ENCODE measurements at places on chromosomes 3 and 15. TPM values are rescaled to one million over a fixed set of nuclear protein-coding genes. Genes with fewer than 3 reads are reported as not detected.

CFAP100 gene
- polyA plus RNA-seq, result not detected

DNA sequence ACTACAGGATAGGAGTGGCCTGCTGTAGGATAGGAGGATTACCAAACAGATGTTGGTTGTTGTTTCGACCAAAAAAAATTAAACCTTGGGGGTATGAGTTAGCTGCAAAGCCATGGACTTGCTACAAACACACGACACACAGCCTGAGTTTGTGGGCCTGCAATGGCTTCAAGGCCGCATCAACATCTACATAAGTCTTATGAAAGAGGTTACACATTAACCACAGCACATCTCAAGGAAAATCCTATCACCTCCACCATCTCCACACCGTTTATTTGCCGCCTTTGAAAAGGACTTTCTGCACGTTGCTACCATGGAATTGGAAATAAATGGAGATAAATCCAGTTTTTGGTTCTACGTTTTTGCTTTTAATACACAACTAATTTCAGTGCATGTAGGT, 23.0 kb downstream of the LRIG1 start:
- no peaks in the 10 kb centered on the region for H3K27me3 ChIP-seq
- DNase-seq, result no peak
- no peak overlapping the region for H3K4me3 ChIP-seq
- no peak overlapping the region for H3K27ac ChIP-seq
- no peaks in the 10 kb centered on the region for H3K36me3 ChIP-seq
- H3K4me1 ChIP-seq, result peaks cover 98% of the 10 kb centered on the region

DNA sequence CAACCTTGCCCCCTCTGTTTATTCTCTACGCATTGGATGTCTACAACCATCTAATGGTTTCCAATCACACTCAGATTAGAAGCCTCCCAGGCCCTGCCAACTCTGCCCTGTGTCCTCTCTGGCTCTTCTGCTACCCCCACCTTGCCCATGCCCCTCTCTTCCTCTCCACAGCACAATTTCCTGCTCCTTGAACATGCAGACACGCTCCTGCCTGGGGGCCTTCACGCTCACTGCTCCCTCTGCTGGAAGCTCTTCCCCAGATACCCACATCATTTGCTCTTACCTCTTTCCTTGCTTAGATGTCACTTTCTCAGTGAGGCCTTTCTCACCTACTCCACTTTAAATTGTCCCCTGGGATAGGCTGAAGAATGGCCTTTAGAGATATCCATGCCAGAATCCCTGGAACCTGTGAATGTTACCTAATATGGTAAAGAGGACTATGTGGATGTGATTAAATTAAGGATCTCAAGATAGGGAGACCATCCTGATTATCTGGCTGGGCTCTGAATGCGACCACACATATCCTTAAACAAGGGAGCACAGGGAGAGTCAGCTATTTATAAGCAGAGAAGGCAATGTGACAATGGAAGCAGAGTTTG, 9.9 kb downstream of the KY start:
- no peaks in the 10 kb centered on the region for H3K4me1 ChIP-seq
- H3K36me3 ChIP-seq, result no peaks in the 10 kb centered on the region
- H3K27ac ChIP-seq, result no peak overlapping the region
- no peak overlapping the region for H3K4me3 ChIP-seq
- H3K27me3 ChIP-seq, result no peaks in the 10 kb centered on the region
- no peak for DNase-seq

GRCh38 chr3:10253731-10254130, 5.5 kb downstream of the TATDN2 start:
- H3K36me3 ChIP-seq, result peaks cover 21% of the 10 kb centered on the region
- no peak for DNase-seq
- H3K27me3 ChIP-seq, result no peaks in the 10 kb centered on the region

GRCh38 chr3:13712682-13713180, 163.8 kb downstream of the FBLN2 start:
- H3K27me3 ChIP-seq, result no peaks in the 10 kb centered on the region
- no peaks in the 10 kb centered on the region for H3K36me3 ChIP-seq
- H3K27ac ChIP-seq, result no peak overlapping the region

DNA sequence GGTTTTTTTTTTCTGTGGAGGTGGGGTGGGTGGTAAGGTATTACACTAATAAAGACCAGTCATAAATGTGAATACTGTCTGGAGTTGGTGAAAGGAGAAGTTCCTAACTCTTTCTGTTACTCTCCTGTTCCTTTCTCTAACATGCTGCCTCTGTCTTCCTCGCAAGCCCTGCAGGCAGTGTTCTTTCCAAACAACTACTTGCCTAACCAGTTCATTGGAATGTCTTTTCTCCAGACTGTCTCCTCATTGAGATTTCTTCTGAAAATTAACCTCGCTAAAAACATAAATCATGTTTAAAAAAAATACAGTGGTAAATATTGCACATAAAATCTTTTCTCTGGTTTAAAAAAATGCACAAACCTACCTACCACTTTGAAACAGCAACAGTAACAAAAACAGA, 135.2 kb downstream of the TP63 start:
- H3K27ac ChIP-seq, result no peak overlapping the region
- H3K27me3 ChIP-seq, result no peaks in the 10 kb centered on the region
- no peak for DNase-seq
- no peaks in the 10 kb centered on the region for H3K4me1 ChIP-seq
- no peak overlapping the region for H3K4me3 ChIP-seq
- H3K36me3 ChIP-seq, result no peaks in the 10 kb centered on the region

KY gene
- polyA plus RNA-seq, result not detected

DNA sequence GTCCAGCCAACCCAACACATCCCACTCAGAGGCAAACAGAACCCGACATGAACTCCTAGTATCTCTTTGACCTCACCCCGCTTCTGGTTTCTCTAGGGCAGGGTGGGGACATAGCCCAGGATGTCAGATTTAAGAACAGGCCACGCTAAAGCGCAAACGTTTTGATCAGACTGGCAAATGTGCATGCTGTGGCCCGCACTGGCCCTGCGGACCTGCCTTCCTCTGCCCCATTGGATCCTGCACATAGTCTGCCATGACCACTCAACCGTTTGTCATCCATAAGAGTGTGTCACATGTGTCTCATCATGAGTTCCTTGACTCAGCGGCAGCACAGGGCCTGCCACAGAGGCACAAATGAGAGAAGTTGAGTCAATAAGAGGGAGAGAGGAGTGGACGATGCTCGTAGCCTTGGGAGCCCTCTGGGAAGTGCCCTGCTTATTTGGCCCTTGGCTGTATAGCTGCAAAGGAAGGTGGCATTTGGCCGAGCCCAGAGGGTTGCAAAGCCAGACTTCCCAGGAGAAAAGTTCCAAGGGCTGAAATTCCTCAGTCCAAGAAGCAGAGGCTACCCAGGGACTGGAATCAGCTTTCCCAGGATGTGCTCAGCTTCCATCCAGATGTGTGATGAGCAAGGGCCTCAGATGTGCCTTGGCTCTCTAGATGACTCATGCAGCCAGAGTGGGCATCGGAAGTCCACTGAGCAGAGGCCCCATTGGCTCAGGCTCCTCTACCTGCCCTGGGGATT, 55.5 kb upstream of the SLCO2A1 start:
- H3K36me3 ChIP-seq, result no peaks in the 10 kb centered on the region
- H3K27me3 ChIP-seq, result no peaks in the 10 kb centered on the region
- no peak overlapping the region for H3K4me3 ChIP-seq
- DNase-seq, result no peak
- no peaks in the 10 kb centered on the region for H3K4me1 ChIP-seq

DNAH12 gene
- not detected for polyA plus RNA-seq

FEZF2 gene
- polyA plus RNA-seq, result not detected

GRCh38 chr3:150495563-150496168, 50.6 kb downstream of the SERP1 start:
- no peaks in the 10 kb centered on the region for H3K4me1 ChIP-seq
- no peaks in the 10 kb centered on the region for H3K27me3 ChIP-seq
- H3K36me3 ChIP-seq, result no peaks in the 10 kb centered on the region
- peak; percentile 44 for DNase-seq
- no peak overlapping the region for H3K4me3 ChIP-seq
- H3K27ac ChIP-seq, result no peak overlapping the region

WDR6 gene
- 105 TPM for polyA plus RNA-seq

- no peaks in the 10 kb centered on the region for H3K4me1 ChIP-seq
- H3K36me3 ChIP-seq, result no peaks in the 10 kb centered on the region
- no peak overlapping the region for H3K4me3 ChIP-seq
These were observed 199.7 kb downstream of the CHL1 start for GRCh38 chr3:396293-396692.

DNA sequence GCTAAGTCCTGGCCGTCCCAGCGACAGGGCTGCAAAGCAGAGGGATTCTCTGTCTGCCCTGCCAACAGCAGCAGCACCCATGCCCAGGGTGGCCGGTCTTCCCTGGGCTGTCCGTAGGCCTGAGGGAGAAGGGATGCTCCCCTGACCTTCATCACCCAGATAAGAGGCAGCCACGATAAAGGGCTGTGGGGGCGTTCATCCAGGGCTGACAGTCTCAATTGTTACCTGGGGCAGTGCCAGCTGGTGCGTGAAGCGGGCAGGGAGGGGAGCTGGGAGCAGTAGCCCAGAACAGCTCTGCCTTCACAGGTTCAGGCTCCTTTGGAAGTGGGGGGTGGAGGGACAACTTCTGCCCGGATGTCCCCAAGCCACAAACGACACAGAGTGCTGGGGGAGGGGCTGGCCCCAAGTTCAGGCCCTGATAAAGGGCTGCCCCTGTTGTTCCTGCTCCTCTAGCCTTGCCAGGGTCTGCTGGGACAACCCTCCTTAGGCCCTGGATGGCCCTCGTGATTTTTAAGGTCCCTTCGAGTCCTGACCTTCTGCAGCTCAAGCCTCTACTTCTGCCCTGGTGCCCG, 94.7 kb downstream of the RAB11A start:
- no peak for DNase-seq
- peaks cover 14% of the 10 kb centered on the region for H3K27me3 ChIP-seq
- no peaks in the 10 kb centered on the region for H3K4me1 ChIP-seq
- H3K27ac ChIP-seq, result no peak overlapping the region
- no peak overlapping the region for H3K4me3 ChIP-seq

SEC11A gene
- polyA plus RNA-seq, result 168 TPM

GRCh38 chr3:10547841-10548783, 42.7 kb upstream of the ATP2B2 start:
- peaks cover 23% of the 10 kb centered on the region for H3K4me1 ChIP-seq
- no peaks in the 10 kb centered on the region for H3K27me3 ChIP-seq
- no peaks in the 10 kb centered on the region for H3K36me3 ChIP-seq
- H3K4me3 ChIP-seq, result no peak overlapping the region

- no peaks in the 10 kb centered on the region for H3K4me1 ChIP-seq
- H3K27ac ChIP-seq, result no peak overlapping the region
- no peak overlapping the region for H3K4me3 ChIP-seq
- no peaks in the 10 kb centered on the region for H3K27me3 ChIP-seq
These were observed 25.9 kb downstream of the RAD18 start for GRCh38 chr3:8937064-8938020.

B3GALNT1 gene
- 0.26 TPM for polyA plus RNA-seq

DNA sequence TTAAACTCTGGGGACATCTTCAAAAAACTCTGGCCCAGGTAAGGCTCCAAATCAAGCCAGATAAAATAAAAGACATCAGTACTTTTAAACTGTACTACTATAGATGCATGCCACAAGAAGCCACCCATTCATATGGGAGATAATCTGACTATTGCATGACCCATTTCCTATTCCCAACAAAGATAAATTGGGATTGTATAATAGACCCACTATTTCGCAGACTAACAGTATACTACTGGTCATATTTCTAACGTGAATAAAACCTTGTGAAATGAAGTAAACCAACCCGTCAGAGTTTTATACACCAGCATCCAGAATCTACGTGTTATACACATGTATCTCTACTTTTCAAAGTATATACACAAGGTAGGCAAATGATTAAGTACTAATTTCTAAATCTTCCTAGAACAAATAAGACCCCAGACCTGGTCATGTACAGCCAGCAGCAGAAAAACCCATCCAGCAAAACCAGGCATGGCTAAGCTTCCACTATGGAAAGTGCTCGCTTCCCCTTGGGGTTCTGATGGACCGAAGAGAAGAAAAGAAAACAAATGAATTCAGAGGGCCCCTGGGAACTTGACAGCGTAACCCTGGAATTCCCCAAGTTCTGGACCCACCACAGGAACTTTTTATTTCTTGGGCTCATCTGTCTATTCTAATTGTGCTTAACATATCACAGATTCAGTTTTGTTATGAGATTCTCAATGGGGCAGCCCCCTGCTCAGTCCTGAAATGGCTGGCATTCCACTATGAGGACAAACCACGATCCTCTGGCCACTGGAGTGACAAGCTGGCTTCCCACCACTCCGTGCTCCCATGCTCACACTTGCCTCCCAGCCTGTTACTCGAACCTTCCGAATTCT, 69.1 kb downstream of the MB21D2 start:
- no peaks in the 10 kb centered on the region for H3K36me3 ChIP-seq
- H3K4me3 ChIP-seq, result no peak overlapping the region
- DNase-seq, result no peak
- no peak overlapping the region for H3K27ac ChIP-seq
- peaks cover 18% of the 10 kb centered on the region for H3K4me1 ChIP-seq

CD200 gene
- 1.00 TPM for polyA plus RNA-seq

GOLGA8G gene
- not detected for polyA plus RNA-seq

GRCh38 chr3:127718916-127719290, 46.2 kb downstream of the ABTB1 start:
- no peak overlapping the region for H3K27ac ChIP-seq
- no peak for DNase-seq

DNA sequence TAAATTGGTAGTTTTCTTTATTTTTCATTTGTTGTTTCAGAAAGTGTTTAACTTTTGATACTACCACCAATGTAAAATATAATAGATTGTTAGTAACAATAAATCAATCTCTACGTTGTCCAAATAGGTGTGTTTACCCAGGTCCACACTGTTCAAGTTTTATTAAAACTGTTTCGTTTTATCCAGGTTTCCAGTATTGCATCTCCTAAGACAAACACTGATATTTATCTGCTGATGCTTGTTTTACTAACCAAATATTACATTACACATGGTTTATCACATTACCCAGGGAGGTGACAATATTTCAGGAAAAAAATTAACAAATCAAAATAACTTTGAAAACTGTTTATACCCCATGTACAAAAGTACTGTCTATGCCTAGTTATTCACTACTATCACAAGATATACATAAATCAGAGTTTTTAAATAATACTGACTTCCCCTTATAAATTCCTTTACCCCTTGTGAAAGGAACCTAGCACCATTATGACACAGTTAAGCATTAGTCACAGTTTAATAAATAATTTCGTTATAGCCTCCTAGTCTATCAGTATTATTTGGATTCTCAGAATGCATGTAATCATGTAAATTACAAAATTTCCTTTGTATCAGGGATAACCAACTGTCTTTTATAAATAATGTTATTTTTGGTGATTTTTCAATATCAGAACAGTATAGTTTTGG, 205.3 kb downstream of the ZBTB20 start:
- no peak overlapping the region for H3K4me3 ChIP-seq
- H3K36me3 ChIP-seq, result no peaks in the 10 kb centered on the region
- no peaks in the 10 kb centered on the region for H3K4me1 ChIP-seq
- H3K27ac ChIP-seq, result no peak overlapping the region
- no peak for DNase-seq

- H3K27me3 ChIP-seq, result no peaks in the 10 kb centered on the region
- no peak for DNase-seq
- no peaks in the 10 kb centered on the region for H3K36me3 ChIP-seq
These were observed 34.1 kb downstream of the ATP10A start for GRCh38 chr15:25829073-25829472.

ALPK3 gene
- not detected for polyA plus RNA-seq

PLSCR5 gene
- not detected for polyA plus RNA-seq

SNX1 gene
- 58.3 TPM for polyA plus RNA-seq

Measured in CD4-positive, alpha-beta memory T cell (primary cell).